ENCODE measurements at places on chromosomes 12 and 14. TPM values are rescaled to one million over a fixed set of nuclear protein-coding genes. Genes with fewer than 3 reads are reported as not detected.

AJUBA gene
- polyA plus RNA-seq: 95.1 TPM

DNA sequence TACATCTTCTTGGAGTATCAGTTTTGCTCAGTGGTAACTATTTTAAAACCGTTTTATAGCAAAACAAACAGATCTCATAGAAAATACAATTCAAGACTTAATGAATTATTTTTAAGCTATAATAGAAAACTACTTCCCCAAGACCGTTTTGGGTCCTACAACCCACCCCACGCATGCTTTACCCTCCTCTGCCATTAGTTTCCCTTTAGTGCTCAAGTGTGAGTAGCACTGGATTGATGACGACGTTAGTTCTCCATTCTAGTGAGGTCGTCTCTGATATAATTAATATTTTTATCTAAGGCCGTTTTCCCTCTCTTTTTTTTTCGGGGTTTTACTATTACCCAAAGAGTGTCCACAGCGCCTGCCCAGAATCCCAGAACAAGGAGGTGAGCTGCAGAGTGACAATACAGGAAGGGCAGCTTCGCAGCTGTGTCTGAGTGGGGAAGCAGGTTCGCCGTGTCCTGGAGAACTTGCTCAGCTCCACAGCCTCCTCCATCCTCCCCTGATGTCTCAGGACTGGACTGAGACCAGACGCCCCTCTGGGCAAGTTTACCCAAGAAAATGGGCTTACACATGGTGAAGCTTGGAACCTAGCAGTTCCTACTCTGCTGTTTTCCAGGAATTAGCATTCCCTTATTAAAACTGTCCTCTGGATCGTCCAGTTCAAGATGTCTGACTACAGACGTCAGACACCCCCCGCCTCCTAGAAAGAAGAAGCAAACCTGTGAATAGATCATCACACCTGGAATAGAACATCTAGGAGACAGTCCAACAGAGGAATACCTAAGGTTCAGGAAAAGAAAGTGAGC is 31.9 kb upstream of the MON2 start:
- DNase-seq: no peak

- DNase-seq: no peak
Measured at GRCh38 chr12:55642267-55642666, 5.6 kb downstream of the OR10P1 start.

PAN2 gene
- 93.7 TPM for polyA plus RNA-seq

DNA sequence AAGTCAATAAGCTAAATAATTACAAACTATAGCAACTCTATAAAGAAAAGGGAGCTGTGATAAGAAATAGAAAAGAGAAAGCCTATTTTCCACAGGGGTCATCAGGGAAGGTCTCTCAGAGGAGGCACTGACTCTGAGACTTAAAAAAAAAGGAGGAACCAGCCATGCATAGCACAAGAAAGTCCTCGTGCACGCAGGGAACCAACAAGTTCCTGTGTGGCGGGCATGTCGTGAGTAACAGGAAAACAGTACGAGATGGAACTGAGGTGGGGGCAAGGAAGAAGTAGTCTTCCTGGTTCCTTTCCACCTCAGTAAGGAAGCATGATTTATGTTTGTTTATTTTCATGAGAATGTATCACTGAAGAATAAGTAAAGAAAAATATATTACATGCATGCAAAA is 367.0 kb upstream of the TMEM132C start:
- DNase-seq: no peak

- no peak for DNase-seq
Measured at GRCh38 chr12:2529807-2530206, 265.0 kb upstream of the FKBP4 start.

DNA sequence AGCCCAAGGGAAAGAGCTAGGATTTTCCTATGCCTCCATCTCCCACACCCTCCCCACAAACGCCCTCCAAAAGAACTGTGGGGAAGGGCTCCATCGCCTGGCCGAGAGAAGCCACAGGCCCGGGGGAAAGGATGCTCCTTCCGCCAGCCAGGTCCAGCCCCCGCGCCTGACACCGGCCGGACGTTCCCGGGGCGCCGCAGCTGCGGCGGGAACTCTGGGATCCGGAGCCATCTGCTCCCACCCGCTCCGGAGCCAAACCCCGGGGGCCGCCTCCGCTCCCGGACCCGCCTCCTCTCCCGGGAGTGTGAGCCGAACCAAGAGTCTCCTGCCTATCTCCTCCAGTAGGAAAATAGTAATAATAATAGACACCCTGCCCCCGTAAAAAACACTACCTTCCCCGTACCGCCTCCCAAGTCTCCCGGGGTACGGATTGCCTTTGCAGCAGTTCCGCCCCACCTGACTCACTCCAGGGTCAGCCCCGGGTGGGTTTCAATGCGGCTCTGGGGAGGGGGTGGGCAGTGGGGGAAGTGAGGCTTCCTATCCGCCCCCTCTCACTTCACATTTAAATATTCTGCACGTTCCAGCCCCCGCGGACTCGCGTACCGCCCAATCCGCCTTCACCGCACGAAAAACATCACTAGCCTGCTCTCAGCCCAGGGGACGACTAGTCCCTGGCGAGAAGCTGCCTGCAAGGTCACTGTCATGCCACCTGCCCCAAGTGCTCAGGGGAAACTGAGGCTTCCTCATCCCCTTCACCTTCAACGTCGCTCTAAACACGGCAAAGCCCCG is 2.4 kb downstream of the AGAP2 start:
- DNase-seq: no peak

DNA sequence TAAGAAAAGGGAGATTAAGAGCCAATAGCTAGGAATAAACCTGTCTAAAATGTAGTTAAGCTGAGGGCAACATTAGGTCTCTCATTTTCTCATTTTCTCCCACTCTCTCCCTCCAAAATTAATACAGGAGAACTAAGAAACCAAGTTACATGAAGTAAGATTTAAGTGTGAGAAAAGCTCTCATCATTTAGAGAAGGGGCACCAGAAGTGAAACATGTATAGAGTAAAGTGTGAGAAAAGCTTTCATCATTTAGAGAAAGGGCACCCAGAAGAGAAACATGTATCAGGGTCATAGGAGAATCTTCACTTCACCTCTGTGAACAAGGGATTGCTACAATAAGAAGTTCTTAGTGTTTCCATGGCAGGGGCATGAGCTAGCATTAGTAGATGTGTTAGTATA is 132.4 kb upstream of the CNTN1 start:
- no peak for DNase-seq

CIROP gene
- not detected for polyA plus RNA-seq

SAMD15 gene
- 10.3 TPM for polyA plus RNA-seq

DNA sequence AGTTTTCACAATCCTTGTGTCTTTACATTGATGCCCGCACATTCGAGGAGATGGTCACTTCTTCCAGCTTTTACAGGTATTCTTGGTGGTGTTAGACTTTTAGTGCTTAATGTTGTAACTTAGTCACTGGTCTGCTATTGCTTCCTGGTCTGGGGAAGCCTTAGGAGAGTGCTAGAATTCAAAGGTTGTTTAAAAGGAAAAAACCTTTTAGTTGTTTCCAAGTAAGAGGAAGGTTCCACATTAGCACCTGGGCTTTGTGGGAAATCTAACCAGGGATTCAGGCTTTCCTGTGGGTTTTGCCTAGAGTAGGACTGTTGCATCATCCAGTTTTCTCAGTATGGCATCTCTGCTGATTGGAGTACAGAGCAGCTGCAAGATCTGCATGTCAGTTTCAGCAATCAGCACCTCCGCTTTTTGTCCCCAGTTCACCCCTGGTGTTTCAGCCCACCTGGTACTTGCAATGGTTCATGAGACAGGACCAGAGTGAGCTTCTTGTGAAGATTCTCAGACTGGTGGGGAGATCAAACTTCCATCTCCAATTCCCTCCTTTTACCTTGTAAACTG is 44.0 kb upstream of the PLBD1 start:
- no peak for DNase-seq

GRCh38 chr14:102026934-102027333 is 59.9 kb downstream of the HSP90AA1 start:
- no peak for DNase-seq

GRCh38 chr14:24609655-24610344 is at the start of gene GZMH:
GZMH (minus strand) TSS chr14:24609685; CDS start chr14:24609613, 72 bp downstream.
- no peak for DNase-seq

TCL1A gene
- polyA plus RNA-seq: 1.3 TPM

C14orf132 gene
- polyA plus RNA-seq: 37.1 TPM

CLEC2B gene
- polyA plus RNA-seq: 3.1 TPM

GRCh38 chr12:118821386-118821925 is 159.9 kb upstream of the SRRM4 start:
- no peak for DNase-seq

Data from renal cortex interstitium (tissue), 15 donors.